Tongue (tissue), 3 donors: ENCODE measurements at places on chromosomes 4 and X.
A peak's percentile ranks its signal among the peaks of the same experiment; 100 is the strongest.

- DNase-seq, result no peak
Observed at GRCh38 chr4:53713767-53714166, 122.5 kb upstream of the LNX1 start.

DNA sequence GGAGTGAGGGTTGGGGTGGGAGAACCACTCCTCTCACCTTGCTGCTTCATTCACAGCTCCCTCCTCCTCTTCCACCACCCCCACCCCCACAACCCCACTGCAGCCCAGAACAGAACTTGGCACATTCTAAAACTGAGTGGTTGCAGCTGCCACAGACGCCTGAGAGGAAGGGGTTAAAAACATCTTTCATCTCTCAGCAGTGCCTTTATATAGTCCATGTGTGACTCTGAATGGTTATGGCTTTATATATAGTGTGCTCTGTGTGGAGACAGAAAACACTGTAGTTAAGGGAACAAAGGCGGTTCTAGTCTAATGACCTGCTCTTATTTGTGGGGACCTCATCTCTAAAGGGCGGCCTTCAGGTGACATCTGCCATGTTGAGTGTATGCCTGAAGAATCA is 144.8 kb downstream of the BCOR start:
- no peak for DNase-seq

DNA sequence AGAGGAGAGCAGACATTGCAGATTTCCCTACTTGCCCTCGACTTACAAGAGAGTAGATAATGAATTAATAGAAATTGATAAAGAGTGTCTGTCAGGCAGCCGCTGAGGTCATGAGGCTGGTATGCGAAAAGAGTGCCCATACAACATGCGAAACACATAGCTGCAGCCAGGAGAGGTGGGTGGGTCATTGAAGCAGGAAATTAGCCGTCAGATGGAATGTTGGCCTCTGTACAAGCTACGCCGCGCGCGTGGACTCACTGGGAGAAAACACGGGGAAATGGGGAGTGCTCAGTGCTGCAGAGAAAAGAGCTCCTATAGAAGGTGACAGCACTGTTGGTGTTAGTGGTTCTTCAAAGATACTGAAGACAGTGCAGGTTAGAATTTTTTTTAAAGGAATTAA is 125.1 kb downstream of the RAPGEF2 start:
- DNase-seq, result peak; percentile 75

DNA sequence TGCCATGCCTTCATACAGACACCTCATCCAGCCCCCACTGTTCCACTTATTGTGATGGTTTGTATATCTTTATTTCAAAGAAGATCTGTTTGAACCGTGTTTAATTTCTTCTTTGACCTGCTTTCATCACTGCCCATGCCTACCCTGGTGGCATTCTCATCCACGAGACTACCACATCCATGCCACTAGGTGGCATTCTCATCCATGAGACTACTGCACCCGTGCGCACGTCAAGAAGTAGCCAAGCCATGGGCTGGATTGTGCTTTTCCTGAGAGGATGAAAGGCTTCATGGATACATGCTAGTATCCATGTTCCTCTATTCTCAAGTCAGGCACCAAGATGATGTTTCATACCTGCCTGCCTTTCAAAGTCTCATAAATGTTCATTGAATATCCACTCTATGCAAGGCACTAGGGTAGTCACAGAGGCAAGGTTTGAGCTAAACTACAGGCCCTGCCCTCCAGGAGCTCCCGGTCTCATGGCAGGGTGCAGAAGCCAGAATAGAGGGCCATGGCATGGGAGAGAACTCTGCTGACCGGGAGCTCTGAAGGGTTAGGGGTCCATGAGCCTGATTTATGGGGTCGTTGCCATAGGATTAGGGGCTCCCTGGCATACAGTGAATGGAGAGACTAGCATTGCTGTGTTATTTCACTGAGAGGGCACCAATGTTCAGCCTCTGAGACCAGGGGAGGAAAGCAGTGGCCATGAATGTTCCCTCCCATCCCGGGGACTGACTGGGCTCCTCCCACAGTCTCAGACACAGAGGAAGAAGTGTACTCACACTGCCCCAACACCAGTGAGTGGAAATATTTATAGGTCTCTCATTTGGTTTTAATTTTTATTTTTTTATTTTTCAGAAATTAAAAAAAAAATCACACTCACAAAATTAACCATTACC is 24.8 kb upstream of the EOLA2 start:
- peak; percentile 78 for DNase-seq

GRCh38 chrX:123964156-123964834 is 2.8 kb downstream of the STAG2 start:
- DNase-seq, result peak; percentile 24

GRCh38 chr4:113050371-113050755 is 910 bp downstream of the ANK2 start:
- peak; percentile 27 for DNase-seq

DNA sequence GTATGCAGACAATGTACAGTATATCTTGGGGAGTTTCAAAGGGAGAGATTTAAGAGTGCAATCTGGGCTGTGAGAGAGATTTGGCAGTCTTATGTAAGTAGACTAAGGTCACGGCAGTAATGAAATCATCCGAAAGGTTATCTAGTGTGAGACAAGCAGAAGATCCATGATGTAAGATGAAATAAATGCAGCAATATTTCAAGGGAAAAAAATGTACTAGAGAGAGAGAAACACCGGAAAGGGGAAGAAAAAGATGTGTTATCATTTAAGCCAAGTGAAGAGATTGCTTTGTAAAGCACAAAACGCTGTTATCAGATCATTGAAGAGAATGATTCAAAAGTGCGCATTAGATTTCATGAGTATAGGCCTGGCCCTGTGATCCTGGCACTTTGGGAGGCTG is 88.4 kb upstream of the GUCY1A1 start:
- no peak for DNase-seq

- peak; percentile 93 for DNase-seq
Observed at GRCh38 chrX:54357414-54358377, at the start of gene WNK3. TSS of gene WNK3 (minus strand) at chrX:54358046.

GRCh38 chrX:83588409-83588808 is 80.3 kb downstream of the POU3F4 start:
- DNase-seq, result no peak

GRCh38 chr4:102824398-102824797 is 3.0 kb downstream of the UBE2D3 start:
- DNase-seq, result peak; percentile 28

DNA sequence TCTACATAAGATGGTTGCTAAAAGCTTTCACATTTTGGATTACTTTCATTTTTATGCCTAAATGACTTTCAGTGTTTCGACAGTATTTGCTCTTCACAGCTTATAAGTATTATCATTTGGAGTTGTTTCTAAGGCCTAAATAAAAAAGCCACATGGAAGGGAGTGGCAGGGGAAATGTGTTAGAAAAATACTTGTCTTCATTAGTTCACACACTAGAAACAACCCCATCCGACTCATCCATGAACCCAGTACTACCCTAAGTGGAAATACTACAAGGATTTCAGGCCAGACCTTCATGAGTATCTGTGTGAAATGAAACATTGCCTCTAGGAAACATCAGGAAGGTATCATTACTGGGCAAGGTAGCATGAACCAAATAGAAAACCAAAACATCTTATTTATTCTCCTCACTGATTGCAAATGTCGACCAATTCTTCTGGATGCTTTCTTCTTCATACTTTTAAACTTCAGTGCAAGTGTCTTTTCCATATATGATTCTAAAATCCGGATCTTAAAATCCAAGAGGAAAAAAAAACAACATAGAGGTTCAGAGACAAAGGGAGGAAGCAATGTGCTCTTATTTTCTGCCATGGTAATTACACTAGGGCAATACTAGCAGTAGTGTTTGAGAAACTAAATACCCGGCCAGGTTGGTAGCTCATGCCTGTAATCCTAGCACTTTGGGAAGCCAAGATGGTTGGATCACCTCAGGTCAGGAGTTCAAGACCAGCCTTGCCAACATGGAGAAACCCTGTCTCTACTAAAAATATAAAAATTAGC is 349.4 kb downstream of the ARHGAP24 start:
- no peak for DNase-seq

DNA sequence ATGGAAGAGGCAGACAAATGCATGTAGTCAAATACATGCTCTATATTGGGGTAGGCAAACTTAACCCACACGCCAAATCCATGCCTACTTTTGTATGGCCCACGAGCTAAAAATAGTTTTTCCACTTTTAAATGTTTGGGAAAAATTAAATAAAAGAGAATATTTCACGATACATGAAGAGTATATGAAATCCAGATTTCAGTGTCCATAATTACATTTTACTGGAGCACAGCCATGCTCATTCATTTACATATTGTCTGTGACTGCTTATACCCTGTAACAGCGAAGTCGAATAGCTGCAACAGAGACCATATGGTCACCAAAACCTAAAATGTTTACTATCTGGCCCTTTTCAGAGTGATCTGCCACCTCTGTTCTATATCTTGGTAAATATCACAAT is 257.4 kb upstream of the NOCT start:
- DNase-seq, result no peak

DNA sequence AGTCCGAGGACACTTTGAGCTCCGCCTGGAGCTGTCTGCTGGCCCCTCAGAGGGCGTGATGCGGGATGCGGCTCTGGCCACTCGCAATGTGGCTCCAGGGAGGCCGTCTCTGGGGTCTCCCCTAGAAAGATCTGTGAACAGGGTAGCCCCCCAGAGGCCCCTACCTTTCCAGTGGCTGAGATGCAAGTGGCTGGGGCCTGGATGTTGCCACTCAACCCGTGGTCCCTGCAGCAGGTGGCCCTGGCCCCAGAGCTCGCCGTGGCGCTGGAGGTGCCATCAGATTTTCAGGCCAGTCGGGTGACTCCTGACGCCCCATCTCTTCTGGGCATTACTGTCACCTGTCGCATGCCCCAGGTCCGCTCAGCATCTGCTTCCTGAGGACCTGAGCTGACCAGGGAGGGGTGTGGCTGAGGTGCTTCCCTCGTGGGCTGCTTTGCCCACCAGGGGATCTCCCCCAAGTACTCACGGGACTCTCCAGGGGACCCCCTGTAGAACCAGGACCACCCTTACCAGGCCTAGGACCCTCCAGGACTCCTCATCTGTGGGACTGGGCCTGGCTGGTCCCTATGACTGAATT is 102.1 kb upstream of the LRPAP1 start:
- no peak for DNase-seq

DNA sequence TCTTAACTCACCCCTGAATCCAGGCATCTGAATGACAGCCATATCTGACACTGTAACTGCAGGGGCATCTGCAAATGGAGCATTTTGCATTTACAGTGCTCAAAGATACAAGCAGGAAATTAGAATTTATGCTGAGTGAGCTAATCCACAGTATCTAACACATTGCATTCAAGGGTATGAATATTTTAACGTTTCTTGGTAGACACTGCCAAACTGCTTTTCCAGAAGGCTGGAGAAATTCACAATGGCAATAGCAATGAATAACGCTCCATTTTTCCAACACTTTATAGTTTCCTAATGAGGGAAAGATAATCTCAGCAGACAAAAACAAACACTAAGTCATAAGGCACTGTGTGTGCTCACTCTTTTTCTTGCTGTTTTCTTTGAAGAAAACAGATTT is 30.9 kb downstream of the AADAT start:
- DNase-seq, result no peak

- DNase-seq, result peak; percentile 88
Observed at GRCh38 chr4:74990276-74990875, 57.5 kb downstream of the PARM1 start.

GRCh38 chr4:7902101-7902553 is 37.5 kb downstream of the AFAP1 start:
- DNase-seq, result no peak

- DNase-seq, result no peak
Observed at GRCh38 chrX:21225643-21226042, 148.6 kb upstream of the CNKSR2 start.

DNA sequence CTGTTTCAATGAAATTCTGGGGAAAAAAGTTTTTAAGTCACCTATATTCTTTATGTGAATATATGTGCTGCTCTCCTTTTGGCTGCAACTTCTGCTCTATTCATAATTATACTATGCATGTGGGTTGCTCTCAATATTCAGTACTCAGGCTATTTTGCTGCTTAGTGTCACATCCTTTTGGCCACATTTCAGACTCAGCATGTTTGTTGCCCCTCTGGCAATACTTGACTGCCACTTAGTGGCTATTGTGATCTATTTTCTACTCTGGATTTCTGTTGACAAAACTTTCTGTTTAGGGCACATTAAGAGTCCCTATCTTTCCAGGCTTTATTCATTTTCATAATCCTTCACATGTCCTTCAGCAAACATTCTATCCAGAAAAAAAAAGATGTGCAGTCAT is 15.8 kb upstream of the CT45A1 start:
- DNase-seq, result peak; percentile 1

GRCh38 chr4:175944126-175944910 is 121.3 kb upstream of the WDR17 start:
- DNase-seq, result no peak

DNA sequence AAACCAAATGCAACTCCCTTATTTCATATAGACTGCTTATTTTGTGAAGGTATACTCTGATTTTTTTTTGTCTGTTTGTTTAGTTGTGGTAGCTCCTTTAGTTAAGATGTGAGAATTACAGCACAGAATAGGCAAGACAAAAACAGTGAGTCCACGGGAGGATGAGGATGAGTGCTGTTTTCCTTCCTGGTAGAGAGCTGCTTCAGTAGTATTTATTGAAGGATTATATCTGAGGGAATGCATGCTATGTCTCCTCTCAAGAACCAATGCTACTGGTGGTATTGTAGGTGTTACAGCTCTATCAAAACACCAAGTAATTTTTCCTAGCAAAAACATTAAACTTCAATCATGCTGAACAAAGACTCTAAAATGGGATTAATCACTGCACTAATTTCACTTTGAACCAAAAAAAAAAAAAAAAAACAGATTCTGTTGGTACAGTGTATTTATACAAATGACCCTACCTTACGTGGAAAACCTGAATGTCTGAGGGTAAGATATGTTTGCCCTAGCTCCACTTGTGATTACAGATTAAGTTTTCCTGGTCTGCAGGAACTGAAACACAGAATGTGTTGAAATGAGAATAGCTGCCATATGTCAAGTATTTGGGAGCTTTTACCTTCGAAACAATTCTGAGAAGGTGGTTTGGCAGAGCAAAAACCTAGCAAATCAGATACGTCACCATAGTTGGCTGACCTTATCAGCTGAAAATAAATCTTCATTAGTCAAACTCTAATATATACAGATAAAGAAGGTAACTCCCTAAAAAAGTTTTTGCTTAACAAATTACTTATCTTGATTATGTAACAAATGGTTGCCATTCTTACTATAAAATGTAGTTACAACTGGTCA is 40.3 kb downstream of the PPP3CA start:
- no peak for DNase-seq

DNA sequence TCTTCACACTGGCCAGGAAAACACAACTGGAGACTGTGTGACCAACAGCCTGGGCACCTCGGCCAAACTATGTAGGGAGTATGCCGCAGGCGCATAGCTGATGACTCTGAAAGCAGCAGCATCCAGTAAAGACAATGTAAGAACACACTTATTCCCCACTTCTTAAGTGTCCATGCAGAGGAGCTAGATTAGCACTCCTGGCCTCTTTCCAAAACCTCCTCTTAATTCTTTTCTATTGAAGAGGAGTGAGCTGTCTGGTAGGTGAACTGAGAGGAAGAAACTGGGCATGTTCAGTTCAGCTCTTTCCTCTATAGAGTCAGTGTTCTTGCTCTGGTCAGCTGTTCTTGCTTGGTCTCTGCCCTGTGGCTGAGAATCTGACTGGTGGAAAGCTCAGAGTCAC is 21.1 kb downstream of the NMU start:
- DNase-seq, result no peak
